ENCODE measurements at places on chromosomes 16 and 17.

- DNase-seq: no peak
Measured at GRCh38 chr16:70689035-70689969, 3.4 kb upstream of the MTSS2 start.

DNA sequence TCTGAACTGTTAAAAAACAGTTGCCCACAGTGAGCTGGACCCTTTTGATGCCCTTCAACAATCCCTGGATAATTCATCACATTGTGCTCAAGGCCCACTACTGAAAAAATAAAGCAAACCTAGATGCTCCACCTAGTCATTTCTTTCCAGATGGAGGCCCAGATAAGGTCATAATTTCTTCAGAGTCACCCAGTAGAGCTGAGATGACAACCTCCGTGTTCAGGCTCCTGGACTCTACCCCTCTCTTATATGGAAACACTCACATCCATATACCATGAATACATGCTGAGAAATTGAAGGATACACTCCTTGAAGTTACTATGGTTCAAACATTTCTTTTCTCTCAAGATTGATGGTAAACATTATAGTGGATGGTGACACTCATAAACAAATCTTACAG is 2.7 kb upstream of the ABCA3 start:
- DNase-seq: no peak

DNA sequence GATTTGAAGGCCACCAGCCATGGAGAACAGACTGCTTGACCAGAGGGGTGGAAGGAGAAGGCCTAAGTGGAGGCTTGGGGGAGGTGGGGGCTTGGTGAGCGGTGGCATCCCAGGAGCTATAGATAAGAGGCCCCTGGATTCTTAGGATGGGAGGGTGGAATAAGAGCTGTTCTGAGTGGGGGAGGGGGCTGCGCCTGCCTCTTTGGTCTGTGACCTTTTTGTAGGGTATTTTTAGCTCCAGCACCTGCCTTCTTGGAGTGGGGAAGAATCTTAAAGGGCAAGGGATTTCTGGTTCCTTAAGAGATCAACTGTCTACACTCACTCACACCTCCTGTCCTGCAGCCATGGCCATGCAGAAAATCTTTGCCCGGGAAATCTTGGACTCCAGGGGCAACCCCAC is 567 bp downstream of the ENO3 start:
- DNase-seq: no peak

GRCh38 chr17:58239987-58240386 is 1.6 kb downstream of the LPO start:
- no peak for DNase-seq

DNA sequence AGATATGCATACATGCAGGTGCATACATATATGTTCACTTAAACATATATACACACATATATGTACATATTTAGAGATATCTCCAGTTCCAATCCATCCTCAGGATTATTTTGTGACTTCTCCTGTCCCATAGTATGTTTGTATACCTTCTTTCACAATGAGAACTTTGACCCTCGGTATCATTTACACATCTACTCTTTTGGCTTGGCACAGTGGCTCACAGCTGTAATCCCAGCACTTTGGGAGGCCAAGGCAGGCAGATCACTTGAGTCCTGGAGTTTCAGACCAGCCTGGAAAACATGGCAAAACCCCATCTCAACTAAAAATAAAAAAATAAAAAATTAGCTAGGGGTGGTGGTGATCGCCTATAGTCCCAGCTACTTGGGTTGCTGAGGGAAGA is 148.1 kb upstream of the CCL2 start:
- DNase-seq: no peak

GRCh38 chr16:67763066-67763465 is 43.3 kb downstream of the RANBP10 start:
- DNase-seq: no peak

GRCh38 chr16:48054881-48055601 is 100.8 kb downstream of the ABCC12 start:
- peak; percentile 35 for DNase-seq

DNA sequence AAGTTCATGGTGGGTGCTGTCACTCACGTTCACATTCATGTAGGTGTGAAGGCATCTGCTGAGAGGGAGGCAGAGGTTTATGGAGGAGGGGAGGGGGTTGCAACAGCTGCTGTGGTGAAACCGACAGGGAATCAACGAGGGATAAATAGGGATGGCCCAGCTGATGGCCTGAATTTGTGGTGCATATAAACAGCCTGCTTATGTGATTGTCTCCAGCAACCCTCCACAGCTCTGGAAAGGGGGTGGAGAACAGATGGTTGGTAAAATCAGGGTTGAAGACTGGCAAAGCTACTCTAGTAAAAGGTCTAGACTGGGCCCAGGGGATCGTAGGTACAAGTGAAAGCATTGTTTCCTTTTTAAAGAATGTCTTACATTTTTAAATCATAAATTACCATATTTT is 53.7 kb downstream of the IQCK start:
- DNase-seq: no peak

DNA sequence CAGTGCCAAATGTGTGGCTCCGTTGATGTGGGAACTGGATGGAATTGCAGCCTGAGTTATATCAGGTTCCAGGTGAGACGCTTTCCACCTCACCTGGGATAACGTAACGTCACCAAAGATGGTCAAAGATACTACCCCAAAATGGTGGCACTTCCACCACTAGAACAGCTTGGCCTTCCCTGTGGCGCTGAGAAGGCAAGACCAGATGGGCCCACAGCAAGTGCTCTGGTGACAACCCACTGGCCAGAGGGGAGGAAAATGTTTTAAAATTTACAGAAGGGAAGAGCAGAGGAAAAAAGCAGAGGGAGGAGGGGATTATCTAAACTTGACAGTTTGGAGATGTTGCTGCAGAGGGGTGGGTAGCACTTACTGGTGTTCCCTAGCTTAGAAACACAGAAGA is 7.5 kb upstream of the ITGA2B start:
- DNase-seq: no peak

DNA sequence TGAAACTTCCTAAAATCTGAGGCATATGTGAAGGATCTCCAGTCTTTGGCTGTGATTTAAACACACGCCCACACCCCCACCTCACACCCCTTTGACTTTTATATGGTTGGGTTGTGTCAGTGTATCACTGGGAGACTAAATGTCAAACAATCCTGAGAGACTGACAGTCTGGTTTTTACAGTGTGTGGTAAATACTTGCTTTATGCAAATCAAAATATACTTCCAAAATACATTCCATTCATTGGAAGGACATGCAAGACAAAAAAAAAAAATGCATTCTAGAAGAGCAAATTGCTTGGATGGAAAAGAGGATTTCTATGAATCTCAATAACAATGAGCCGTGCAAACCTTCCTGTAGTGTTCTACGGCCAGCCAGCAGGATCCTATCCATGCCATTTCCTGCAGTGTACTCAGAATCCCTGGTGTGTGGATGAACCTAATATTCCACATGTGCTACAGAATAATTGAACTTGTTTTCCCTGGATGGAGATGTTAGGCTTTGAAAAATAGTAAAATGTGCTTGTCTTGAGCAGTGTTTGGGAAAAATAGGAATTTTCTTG is 602.1 kb upstream of the GOT2 start:
- DNase-seq: no peak

GRCh38 chr16:68756239-68756915 is 19.3 kb downstream of the CDH1 start:
- DNase-seq: no peak

DNA sequence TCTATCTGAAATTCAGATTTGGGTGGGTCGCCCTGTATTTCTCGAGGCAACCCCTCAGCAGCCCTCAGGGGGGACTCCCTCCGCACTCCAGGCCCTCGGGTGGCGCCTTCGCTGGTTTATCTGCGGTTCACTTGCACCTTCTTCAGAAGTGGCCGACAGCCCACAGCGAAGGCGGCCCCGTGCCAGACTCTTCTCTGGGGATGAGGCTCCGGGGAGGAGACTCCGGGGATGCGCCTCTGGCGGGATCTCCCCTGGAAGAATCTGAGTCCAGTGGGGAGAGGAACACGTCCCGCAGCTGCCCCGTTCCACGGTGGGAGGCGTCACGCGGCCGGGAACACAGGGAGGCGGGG is 63.9 kb upstream of the DNAJA2 start:
- DNase-seq: no peak

DNA sequence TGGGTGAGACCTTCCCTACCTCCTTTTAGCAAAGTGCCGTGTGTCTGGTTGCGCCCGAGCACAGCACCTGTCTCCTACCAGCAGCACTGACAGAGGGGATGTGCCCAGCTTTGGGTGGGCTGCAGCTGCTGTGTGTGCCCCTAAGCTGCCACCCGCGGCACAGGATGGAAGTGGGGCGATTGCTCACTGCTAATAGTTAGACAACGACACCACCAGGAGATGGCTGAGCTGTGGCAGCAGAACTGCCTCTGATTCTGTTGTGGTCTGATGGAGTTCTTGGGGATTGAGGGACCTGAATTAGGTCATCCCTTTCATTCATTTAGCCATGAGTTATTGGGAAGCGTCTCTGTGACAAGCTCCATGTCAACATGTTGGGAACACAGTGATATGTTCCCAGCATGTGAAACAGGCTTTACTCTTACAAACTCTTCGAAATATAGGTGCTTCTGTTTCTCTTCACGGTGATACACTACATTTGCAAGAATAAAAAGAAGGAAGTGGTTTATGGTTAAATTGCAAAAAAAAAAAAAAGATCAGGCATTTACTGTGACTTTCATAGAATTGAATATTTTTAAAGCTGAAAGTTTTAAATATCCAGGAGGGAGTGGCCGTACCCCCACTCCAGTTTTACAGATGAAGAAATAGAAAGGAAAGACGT is 184.4 kb downstream of the MAF start:
- no peak for DNase-seq

DNA sequence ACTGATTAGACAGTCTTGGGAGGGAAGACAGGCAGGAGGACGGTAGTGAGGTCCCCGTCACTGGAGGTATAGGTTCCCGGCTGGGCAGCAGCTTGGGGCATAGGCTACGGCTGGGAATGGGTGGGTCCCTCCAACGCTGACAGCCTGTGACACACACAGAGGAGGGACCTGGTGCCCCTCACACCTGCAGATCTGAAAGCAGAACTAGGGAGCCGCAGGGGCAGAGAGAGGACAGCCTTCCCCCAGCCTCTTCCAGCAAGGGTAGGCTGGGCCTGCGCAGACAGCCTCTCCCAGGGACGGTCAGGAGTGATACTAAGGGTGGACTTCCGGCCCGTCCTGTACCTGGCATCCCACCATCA is 2.0 kb downstream of the P2RX1 start:
- DNase-seq: no peak

All from non-pigmented ciliary epithelial cell (primary cell).